ENCODE measurements at places on chromosomes 7 and 10.

DNA sequence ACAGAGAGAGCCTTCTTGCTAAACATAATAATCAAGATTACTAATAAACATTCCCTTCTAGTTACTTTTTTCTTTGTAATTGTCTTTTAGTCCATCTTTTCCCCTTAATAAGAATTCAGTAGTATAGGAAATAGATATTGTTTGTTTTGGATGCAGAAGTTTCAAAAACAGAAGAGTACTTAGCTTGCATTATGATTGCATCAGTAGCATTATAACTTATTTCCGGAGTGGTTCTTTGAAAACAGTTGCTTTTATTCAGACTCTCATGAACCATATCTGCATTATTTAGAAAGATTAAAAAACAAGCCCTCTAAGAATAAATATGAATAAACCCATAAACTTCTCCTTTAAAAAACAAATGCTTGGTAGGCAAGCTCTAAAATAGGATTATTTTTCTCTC is 34.0 kb upstream of the DKK1 start:
- DNase-seq, result no peak

DNA sequence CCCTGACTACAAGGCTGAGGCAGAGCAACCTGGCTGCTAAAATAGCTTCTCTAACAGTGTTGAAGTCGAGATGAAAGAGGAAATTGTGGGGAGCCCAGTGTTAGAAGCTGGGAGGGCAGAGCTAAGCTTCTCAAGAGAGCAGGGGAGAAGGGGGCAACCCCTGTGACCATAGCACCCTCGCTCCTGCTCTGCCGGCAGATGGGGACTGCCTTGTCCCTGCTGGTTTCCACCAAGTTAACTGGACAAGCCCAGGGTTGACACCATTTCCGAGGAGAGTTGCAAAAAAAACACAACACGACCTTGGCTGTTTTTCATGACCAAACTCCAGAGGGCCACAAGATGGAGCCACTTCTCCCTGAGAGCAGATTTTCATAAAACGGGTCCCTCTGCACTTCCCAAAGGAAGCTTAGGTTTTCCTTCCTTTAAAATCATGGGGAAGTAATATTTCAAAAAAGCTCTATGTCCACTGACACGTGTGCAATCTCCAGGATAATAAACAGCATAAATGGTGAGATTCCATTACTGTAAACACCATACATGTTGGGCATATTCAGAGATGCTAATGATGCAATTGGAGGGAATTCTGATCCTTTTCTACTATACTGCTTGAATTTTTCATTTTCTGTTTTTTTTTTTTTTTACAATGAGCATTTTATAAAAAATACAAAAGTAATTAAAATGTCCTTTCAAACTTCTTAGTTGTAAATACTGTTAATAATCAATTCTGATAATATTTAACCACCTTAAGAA is 140.4 kb downstream of the PIP4K2A start:
- DNase-seq, result peak; percentile 22

DNA sequence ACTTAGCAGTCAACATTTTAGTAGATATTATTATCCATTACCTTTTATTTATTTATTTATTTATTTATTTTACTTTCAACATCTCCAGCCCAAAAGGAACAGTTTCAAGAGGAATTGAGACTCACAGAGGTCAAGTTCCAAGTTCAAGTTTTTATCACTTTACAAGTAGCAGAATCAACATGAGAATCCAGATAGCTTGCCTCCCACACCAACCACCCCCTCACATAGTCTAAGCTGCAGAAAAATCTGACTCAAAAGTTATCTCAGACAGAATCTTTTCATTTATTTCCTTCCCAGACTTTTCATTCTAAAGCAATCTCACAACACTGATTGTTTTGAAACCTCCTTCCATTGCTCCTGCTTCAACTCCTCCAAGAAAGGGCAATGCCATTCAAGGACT is 129.6 kb downstream of the GRM3 start:
- no peak for DNase-seq

DNA sequence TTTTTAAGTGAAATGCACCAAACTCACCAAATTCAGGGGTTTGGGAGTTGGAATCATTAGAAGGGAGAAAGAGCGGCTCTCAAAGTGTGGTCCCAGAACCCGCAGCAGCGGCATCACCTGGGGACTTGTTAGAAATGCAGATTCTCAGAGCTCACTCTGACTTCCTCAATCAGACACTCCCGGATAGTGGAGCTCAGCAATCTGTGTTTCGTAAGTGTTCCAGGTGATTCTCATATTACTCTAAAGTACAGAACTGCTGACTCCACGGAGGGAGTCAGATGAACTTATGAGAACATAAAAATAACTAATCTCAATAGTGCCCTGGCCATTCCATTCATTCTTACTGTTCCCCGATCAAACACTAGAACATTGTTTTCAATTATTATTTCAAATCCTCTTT is 358.7 kb upstream of the MYO3A start:
- DNase-seq, result no peak

DNA sequence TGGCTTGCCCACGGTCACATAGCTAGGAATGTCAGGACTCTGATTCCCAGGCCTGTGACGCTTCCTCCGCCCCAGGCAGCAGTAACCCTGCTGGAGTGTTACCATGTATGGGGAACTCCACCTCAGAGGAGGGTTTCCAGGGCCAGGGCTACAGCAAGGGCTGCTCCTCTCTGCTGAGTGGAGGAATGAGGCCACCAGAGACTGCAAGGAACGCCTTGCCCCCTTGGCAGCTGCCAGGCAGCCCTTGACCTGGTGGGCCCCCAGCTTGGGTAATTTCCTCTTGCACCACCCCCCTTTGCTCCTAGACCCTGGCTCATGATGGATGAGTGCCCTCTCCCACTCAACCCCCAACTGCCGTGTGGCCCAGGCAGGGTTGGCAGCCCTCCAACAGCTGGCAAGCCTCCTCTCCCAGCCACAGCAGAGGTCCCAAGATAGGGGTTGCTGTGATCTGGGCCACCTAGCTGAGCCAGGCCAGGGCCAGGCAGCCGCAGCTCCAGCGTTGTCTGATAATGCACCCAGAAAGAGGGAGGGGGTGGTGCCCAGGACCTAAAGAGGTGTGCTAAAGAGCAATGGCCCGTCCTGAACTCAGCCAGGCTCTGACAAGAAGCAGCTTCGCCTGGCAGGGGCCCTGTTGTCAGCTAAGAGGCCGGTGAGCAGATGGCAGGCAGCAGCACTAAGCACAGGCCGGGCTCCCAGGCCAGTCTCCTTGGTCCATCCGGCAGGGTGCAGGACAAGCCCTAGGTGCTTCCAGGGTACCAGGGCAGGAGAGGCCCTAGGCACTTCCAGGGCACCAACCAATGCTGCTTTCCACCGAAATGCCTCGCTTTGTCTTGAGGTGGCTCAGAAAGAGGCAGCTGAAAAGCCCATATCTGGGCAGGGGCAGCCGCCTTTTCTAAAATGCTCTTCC is 35.4 kb downstream of the DRGX start:
- peak; percentile 55 for DNase-seq
